ENCODE measurements at places on chromosomes 5 and 9. TPM values are rescaled to one million over a fixed set of nuclear protein-coding genes. Genes with fewer than 3 reads are reported as not detected.

- H3K4me1 ChIP-seq, result no peaks in the 10 kb centered on the region
- H3K4me3 ChIP-seq, result no peak overlapping the region
- no peaks in the 10 kb centered on the region for H3K27me3 ChIP-seq
- H3K36me3 ChIP-seq, result no peaks in the 10 kb centered on the region
These were observed 57.4 kb downstream of the ADAMTSL1 start for GRCh38 chr9:18531136-18532065.

- no peaks in the 10 kb centered on the region for H3K27me3 ChIP-seq
- H3K36me3 ChIP-seq, result peaks cover 86% of the 10 kb centered on the region
- H3K4me1 ChIP-seq, result no peaks in the 10 kb centered on the region
- H3K4me3 ChIP-seq, result no peak overlapping the region
- no peak overlapping the region for H3K27ac ChIP-seq
- DNase-seq, result no peak
These were observed 32.0 kb downstream of the PRRT1B start for GRCh38 chr9:131577005-131578000.

GRCh38 chr5:158979749-158980521, 119.8 kb downstream of the EBF1 start:
- DNase-seq, result peak; percentile 36
- no peaks in the 10 kb centered on the region for H3K27me3 ChIP-seq
- H3K36me3 ChIP-seq, result no peaks in the 10 kb centered on the region
- H3K27ac ChIP-seq, result peak overlapping the region; percentile 48
- peaks cover 31% of the 10 kb centered on the region for H3K4me1 ChIP-seq

DNA sequence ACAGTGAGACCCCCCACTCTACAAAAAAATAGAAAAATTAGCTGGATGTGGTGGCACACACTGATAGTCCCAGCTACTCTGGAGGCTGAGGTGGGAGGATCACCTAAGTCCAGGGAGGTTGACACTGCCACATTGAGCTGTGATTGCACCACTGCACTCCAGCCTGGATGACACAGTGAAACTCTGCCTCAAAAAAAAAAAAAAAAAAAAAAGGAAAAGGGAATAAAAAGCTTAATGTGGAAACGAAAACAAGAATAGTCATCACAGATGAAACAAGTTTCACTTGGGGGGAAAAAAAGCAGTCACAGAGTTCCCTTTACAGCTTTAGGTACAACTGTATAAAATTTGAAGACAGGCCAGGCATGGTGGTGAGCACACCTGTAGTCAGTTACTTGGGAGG, 84.2 kb downstream of the FNBP1 start:
- H3K27me3 ChIP-seq, result no peaks in the 10 kb centered on the region
- no peak overlapping the region for H3K4me3 ChIP-seq
- DNase-seq, result no peak
- H3K4me1 ChIP-seq, result no peaks in the 10 kb centered on the region
- H3K27ac ChIP-seq, result no peak overlapping the region
- no peaks in the 10 kb centered on the region for H3K36me3 ChIP-seq

DNA sequence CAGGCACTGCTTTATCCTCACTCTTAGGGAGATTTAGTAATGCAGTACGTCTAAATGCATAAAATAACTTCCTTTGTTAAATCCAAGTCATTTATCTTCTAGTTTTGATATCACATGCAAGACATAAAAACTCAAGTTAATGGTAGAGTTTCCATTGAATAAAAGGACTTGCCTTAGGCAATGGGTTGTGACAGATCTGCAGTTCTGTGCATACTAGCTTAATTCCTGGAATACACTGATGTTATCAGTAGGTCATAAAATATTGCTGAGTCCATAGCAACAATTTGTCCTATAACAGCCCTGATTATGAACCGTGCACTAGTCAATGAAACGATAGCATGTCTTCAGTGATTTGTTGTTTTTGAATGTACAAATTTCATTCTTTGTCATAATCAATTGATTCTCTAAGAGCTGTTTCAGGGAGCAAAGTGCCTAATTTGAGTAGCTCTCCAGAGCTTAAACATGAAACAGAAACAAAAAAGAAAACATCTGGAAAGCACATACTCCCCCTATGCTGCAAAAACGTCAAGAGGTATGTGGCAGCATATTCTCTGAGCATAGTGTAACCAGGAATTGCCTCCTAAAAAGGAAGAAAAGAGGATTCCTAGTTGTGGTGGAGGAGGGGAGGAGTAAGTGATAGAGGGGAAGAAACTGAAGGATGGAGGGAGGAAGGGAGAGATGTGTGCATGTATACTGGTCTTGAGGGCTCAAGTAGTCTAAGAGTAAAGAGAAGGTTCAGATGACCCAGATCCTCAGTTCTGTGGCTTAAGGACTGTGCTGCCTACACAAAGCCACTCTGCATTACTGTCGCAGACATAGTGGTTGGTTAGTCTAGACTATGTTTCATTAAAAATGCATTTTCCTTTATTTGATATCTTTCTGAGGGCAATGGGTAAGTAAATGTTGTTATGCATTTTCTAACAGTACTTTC, 589.2 kb downstream of the PRR16 start:
- DNase-seq, result no peak
- H3K4me3 ChIP-seq, result no peak overlapping the region
- no peaks in the 10 kb centered on the region for H3K27me3 ChIP-seq
- H3K4me1 ChIP-seq, result no peaks in the 10 kb centered on the region
- no peaks in the 10 kb centered on the region for H3K36me3 ChIP-seq

GRCh38 chr5:160318409-160318808, 6.0 kb upstream of the CCNJL start:
- H3K27ac ChIP-seq, result no peak overlapping the region
- peaks cover 10% of the 10 kb centered on the region for H3K27me3 ChIP-seq
- no peaks in the 10 kb centered on the region for H3K36me3 ChIP-seq
- no peak overlapping the region for H3K4me3 ChIP-seq

DNA sequence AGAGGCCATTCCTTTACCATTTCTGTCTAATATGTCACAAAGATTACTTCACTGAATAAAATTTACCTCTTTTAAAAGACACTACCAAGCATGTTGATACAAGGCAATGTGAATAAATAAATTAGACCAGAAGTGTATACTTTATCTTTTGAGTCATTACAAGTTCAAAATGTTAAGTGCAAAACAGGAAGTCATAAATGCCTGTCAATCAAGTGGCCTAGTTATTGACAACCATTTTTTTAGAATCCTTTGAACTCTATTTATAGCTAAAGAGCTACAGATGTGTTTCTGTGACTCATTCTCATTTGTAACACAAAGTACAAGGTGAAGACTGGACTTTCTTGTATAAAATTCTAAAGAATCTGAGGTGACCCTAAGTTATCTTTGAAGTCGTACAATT, 602.7 kb upstream of the SEMA6A start:
- H3K4me3 ChIP-seq, result no peak overlapping the region
- DNase-seq, result no peak
- no peaks in the 10 kb centered on the region for H3K4me1 ChIP-seq
- H3K27me3 ChIP-seq, result no peaks in the 10 kb centered on the region
- no peaks in the 10 kb centered on the region for H3K36me3 ChIP-seq

DNA sequence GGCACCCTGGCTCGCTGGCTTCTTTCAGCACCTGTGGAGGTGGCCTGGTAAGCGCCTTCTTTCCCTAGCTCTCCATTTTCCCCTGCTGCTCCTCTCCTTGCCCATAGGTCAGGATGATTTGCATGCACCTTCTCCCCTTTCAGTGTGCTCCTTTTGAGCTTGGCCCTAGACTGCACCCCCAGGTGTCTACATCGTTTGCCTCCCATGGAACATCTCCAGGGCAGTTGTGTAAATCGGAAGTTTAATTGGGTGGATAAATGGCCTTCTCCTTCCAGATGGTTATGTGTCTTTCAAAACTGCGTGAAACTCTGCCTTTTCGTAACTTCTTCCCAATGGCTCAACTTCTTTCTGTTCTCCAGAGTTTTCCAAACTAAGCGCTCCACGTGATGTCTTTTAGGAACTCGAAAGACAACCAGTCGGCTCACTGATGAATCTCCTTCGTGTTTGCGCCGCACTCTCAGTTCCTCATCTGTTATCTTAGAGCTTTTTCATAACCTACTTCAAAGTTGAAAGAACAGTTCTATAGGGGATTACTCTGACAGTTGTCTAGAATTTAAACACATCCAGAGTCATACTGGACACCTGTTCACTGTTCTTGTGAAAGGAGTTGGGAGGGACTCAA, 1.7 kb downstream of the ADAMTS19 start:
- no peaks in the 10 kb centered on the region for H3K27me3 ChIP-seq
- no peak for DNase-seq
- H3K27ac ChIP-seq, result peak overlapping the region; percentile 70
- H3K36me3 ChIP-seq, result no peaks in the 10 kb centered on the region
- H3K4me1 ChIP-seq, result no peaks in the 10 kb centered on the region

DNA sequence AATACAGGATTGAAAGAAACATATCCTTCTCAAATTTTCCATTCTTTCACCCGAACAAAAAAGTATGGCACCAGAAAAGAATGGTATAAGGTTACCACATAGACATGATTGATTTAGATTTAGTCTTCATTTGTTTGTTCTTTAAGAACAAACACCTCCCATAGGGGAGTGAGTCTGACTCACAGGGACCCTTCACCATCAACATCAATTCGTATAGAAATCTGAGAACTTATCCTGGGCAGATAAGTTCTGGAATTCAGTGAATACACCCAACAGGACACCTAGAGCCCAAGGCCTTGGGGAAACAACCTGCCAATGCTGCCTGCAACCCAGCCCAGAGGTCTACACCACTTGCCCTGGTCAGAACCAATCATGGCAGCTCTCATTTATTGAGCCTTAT, 46.2 kb downstream of the LHFPL2 start:
- peaks cover 8% of the 10 kb centered on the region for H3K4me1 ChIP-seq
- H3K4me3 ChIP-seq, result no peak overlapping the region
- H3K36me3 ChIP-seq, result no peaks in the 10 kb centered on the region
- no peaks in the 10 kb centered on the region for H3K27me3 ChIP-seq
- H3K27ac ChIP-seq, result no peak overlapping the region
- DNase-seq, result no peak

GRCh38 chr5:6291961-6292360, 86.4 kb downstream of the MED10 start:
- no peak overlapping the region for H3K27ac ChIP-seq
- H3K4me3 ChIP-seq, result no peak overlapping the region
- DNase-seq, result no peak
- H3K36me3 ChIP-seq, result no peaks in the 10 kb centered on the region

DNA sequence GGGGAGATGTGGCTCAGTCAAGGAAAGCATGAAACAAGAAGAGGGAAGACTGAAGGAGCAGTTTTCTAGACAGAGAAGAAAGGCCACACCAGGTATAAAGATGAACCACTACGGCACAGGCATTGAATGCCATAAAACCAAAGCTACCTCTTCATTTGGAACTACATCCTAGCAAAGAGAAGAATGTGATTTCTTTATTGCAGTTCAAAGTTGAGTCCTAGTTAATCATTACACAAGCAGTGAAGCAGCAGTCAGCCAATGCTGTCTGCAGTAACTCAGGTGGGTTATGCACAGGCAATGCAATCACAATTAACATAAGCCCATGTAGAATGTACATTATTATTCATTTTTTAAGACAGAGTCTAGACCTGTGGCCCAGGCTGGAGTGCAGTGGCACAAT, 21.7 kb upstream of the PCAT7 start:
- H3K27ac ChIP-seq, result no peak overlapping the region
- DNase-seq, result no peak
- H3K36me3 ChIP-seq, result no peaks in the 10 kb centered on the region
- H3K27me3 ChIP-seq, result no peaks in the 10 kb centered on the region

DNA sequence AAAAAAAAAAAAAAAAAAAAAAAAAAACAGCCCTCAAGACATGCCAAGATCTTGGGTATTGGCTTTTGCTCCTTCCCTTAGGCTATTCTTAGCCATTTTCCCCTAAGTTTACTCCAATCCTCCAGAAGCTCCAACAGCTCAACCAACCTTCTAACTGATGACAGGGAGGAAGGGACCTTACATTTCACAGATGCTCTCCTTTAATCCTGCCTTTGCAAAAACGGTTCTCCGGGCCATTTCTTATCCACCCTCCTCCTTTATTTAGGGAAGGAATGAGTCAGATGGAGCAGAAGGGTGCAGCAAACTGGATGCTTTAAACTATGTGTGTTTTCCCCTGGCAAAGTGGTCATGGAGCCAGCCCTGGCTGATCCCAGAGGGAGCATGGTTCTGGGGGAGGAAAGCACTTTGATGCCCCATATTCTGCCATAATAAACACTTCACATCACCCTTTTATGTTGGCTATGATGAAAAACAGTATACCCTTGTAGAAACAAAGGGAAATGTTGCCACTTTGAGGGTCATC, 369.4 kb upstream of the DMAC1 start:
- no peak overlapping the region for H3K27ac ChIP-seq
- H3K4me1 ChIP-seq, result no peaks in the 10 kb centered on the region
- no peaks in the 10 kb centered on the region for H3K36me3 ChIP-seq
- DNase-seq, result no peak

GRCh38 chr9:106405871-106406435, 457.0 kb upstream of the ZNF462 start:
- H3K4me1 ChIP-seq, result no peaks in the 10 kb centered on the region
- no peak overlapping the region for H3K27ac ChIP-seq
- no peaks in the 10 kb centered on the region for H3K36me3 ChIP-seq
- no peak for DNase-seq
- H3K4me3 ChIP-seq, result no peak overlapping the region

DNA sequence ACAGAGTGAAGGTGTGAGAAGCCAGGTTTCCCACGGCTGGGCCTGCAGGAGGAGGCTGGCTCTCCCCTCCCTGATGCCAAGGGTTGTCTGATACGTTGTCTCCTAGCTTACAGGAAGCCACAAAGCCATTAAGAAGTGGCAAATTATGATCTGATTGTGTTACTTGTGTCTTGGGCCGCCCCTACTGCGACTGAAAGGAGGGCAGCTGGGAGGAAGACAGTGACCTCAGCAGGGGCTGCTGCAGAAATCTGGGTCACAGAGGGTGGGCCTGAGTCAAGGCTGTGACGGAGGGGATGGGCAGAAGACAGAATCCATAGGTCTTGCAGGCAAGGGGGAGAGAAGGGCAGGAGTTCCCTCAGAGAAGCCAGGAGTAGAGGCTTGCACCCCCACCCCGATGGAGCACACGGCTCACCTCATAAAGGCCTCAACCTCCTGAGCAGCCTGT, 145.0 kb downstream of the FSTL4 start:
- H3K4me3 ChIP-seq, result no peak overlapping the region
- no peaks in the 10 kb centered on the region for H3K4me1 ChIP-seq
- no peaks in the 10 kb centered on the region for H3K27me3 ChIP-seq
- no peaks in the 10 kb centered on the region for H3K36me3 ChIP-seq
- DNase-seq, result no peak

The RASEF gene
- total RNA-seq, result 0.82 TPM

The PDZD2 gene
- total RNA-seq, result 3.8 TPM

The IFNA2 gene
- total RNA-seq, result not detected

The CTNNAL1 gene
- total RNA-seq, result 43.8 TPM

The MACROH2A1 gene
- 104 TPM for total RNA-seq

The SLC9A3 gene
- 4.5 TPM for total RNA-seq

The LCN9 gene
- total RNA-seq, result not detected

The CCNI2 gene
- not detected for total RNA-seq

The CCDC171 gene
- 0.61 TPM for total RNA-seq

Measured in gastrocnemius medialis (tissue), 4 donors.